ENCODE measurements at places on chromosomes 6 and 20.
A peak's percentile ranks its signal among the peaks of the same experiment; 100 is the strongest.

GRCh38 chr6:69894578-69895347, 28.4 kb downstream of the COL19A1 start:
- DNase-seq = no peak

DNA sequence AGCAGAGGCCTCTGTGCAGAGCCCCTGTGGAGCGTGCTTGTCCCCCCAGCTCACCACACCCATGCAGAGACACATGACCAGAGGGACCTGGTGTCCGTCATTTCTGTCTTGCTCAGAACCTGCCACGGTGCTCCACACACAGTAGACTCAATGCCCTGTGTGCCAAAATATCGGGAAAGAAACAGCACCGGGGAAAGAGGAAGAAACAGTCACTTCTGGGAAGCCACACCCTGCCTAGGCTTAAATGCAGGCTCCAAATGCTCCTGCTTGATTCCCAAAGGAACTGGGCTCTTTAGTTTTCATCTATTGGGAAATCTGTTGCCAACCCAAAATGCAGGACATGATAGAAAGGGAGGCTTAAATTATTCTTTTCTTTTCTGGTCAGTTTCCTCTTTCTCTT, 503.9 kb downstream of the CD83 start:
- DNase-seq = peak; percentile 4

DNA sequence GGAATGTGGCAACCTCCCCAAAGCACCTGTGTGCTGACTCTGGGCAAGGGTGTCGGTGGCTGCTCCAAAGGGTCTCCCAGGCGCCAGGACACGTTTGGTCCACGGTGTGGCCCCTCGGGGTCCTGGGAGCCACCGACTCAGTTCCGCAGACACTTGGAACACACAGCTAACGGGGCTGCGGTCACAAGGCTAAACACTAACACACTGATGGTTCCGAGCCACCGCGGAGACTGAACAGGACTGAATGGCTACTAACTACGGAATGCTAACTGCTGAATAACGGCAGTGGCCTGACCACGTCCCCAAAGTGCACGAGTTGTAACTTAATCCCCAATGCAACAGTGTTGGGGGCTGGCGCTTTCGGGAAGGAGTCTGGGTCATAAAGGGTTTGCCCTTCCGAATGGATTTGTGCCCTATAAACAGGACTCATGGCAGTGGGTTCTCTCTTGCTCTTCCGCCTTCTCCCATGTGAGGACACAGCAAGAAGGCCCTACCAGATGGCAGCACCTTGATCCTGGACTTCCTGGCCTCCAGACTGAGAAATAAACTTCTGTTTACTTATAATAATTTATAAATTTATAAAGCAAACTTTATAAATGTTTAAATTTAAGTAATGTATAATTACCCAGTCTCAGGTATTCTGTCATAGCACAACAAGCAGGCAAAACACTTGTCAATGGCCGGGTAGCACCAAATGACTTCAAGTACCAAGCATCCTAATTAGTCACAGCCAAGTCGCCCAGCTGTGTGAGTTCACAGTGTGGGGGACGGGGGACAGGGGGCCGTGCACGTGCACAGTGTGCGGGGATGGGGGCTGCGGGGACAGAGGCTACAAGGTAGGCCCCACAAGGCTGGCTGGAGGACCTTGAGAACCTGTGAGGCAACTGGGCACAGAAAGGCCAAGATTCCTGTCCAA, 2.3 kb upstream of the EEF1A2 start:
- DNase-seq = no peak

- DNase-seq = no peak
These were observed 5.7 kb downstream of the VSX1 start for GRCh38 chr20:25076201-25076600.

GRCh38 chr6:44650947-44651346, 263.4 kb downstream of the CDC5L start:
- DNase-seq = no peak

DNA sequence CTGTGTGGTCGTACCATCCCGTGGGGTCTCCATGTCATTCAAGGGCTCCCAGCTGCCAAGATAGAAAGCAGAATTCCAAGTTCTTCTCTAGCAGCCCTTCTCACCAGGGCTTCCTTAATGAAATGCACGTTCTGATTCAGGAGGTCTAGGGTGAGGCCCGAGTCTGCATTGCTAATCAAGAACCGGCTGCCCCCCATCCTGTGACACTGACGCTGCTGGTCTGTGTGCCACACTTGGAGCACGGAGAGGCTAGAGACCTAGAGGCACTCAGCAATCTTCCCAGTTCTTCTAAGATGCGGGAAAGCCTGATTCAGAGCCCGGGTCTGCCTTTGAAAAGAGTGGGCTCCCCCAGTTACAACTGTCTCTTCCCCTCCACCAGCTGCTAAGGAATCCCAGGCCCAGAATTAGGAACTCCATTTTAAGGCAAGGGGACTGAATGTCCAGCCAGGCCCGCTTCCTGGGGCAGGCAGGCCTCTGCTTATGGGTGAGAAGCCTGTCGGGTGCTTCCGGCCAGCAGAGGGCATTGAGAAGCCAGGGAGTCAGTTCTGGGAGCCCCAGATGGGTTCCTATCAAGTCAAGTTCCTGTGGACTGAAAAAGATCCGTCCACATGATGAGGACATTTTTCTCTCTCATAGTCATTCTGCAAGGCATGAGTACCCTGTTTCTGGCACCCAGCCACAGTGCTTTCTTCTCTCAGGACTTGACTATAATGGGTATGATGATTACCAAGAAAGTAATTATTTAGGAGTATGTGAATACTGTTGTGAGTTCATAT, 69.8 kb upstream of the RIN2 start:
- no peak for DNase-seq

GRCh38 chr6:167350275-167350696, 25.4 kb downstream of the TTLL2 start:
- DNase-seq = no peak

- no peak for DNase-seq
These were observed 10.9 kb downstream of the EYA2 start for GRCh38 chr20:46905364-46906125.

GRCh38 chr6:34359418-34360158, 32.9 kb downstream of the NUDT3 start:
- DNase-seq = no peak

DNA sequence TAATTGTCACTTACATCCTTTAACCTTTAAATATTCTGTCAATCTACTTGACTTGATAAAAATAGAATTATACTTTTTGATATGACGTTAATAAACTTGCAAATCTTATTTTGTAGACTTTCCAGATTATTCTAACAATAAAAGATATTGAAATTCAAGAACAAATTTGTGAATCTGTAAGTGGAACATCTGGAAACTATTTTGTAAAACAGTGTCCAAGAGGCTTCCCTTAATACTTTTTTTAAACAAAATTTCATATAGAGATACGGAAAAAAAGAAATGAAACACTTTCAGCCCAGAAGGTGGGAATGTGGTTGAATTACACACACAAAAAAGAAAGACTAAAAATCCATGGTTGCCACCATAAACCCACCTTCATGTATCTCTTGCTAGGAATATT, 174.4 kb downstream of the COL19A1 start:
- no peak for DNase-seq

DNA sequence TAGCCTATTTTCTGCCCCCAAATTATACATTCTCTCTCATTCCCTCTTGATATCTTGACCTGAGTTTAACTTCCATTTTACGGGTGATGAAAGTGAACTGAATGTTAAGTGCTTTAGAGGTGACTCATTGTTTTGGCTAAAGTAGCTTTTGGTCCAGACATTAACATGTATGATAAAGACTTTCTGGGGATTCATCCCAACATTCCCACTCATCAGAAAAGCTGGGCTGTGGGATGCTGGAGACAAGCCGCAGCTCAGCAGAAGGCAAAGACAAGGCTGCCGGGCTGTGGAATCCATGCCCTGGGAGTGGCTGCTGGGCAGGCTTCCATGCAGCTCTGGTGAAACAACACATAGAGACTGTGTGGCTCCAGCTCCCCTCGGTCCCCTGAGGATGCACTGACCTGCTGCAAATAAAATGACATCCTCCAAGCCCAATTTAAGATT, 89.9 kb upstream of the SYNDIG1 start:
- DNase-seq = no peak

DNA sequence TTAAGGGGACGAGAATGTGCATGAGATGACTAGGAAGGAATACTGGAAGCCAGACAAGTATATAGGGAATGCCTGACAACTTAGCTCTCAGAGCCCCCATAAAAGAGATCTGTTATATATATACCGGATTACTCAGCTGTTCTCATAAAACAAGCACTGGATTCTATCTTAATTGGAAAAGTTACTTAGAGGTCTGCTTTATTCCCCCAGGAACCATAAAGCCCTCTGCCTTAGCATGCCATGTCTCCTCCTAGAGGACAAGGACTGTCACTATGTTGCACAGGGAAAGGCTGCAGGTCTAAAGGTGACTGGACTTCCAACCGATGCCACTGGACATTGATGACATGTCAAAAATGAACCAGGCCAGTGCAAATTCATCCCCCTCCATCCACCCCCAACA, 6.4 kb downstream of the EXOC2 start:
- DNase-seq = no peak

DNA sequence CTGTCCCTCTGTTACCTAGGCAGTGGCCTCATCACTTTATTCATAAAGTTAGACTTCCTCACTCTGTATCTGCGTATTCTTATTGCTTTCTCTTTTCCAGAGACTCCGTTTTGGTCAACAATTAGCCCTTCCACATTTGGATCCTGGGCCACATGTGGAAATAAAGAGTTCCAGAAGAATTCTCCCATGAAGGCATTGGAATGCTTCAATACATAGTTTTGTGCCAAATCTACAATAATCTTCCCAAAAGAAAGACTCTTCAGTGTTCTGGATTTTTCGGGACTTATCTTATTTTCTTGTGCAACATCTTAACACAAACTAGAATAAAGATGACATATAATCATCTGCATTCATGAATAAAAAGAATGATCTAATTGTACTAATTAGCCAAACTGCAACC, 187.7 kb upstream of the BMP2 start:
- DNase-seq = no peak

DNA sequence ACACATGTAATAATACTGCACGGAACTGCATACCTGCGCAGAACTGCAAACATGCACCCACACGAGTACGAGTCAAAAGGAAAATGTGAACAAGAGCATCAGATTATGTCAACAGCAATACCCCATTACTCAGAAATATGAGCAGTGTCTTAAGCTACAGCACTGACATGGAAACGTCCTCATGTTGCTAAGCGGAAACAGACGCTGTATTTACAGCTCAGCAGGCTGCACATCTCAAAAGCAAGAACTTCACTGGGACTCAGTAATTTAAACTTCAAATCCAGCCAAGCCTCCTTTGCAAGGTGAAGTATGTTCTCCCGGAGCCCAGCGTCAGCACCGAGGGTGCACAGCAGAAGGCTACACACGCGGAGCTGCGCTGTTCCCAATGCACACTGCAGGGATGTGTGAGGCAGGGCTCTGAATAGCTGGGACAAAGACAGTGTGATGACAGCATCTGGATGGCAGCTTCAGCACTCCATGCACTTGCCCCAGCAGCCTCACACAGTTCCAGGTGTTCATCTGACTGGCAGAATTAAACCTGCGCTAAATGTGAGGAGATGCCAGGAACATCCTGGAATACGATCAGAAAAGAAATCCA, 202.8 kb downstream of the WDR27 start:
- DNase-seq = no peak

DNA sequence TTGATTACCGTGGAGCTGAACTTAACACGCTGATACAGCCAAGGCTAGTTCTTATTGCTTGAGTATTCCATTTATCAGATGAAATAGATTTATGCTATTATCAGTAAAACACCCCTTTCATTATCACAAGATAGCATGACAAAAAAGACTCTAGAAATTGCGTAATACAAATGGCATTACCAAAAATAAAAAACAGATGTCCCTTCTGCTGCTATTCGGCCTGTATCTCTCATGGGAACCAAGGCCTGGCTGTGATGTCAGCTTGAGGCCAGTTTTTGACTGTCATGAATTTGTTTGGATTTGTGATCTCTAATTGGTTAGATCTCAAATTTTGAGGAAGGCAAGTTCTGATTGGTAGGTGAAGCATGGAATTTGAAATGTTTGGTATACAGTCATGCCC, 25.2 kb downstream of the MEI4 start:
- DNase-seq = no peak

- no peak for DNase-seq
These were observed 4.6 kb downstream of the RAET1G start for GRCh38 chr6:149918151-149918905.

DNA sequence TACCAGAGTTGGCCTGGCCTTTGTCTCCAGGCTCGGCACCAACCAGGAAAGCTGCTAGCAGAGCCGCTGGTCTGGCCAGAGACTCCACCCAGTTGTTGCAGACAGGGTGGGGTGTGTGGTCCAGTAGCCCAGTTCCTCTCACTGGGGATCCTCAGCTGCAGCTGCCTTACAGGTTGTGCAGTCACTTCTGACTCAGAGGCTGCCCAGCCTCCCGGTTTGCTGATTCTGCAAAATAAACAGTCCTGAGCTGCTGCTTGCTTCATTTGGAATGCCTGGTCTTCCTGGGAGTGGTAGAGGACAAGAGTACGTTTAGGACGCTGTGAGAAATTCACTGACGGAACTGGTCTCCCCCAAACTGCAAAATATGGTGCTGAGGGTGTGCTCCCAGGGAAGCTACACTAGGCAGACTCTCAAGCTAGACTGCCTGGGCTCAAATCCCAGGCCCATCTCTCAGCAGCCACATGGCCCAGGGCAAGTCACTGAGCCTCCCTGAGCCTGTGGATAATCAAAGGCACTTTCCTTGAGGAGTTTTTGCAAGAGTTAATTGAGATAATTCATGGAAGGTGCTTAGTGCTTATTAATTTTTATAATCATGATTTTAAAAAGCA, 246.1 kb downstream of the TFAP2C start:
- no peak for DNase-seq

DNA sequence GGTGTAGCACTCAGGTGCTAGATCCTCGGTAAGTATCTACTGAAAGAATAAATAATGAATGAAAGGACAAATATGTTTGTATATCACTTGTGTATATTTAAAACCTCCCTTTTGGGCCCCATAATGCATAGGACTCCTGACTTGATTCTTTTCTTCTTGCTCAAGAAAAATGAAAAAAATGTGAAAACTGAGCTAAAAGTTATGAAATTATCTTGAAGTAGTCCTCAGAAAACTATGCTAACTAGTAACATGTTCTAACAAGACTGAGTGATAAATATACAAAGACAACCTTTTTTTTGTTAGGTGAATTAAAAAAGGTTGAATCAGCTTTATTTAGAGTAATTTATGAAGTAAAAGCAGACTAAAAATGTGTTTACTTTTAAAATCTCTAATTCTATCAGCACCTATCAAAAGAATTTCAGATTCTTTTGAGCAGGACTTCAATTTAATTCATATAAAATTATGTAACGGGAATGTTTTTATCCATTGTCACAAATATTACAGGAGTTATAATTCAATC, 247.8 kb upstream of the JAG1 start:
- DNase-seq = no peak
